ENCODE measurements at places on chromosomes 1 and 21.

GRCh38 chr21:43611598-43612369 is 47.5 kb downstream of the HSF2BP start:
- no peak for DNase-seq

DNA sequence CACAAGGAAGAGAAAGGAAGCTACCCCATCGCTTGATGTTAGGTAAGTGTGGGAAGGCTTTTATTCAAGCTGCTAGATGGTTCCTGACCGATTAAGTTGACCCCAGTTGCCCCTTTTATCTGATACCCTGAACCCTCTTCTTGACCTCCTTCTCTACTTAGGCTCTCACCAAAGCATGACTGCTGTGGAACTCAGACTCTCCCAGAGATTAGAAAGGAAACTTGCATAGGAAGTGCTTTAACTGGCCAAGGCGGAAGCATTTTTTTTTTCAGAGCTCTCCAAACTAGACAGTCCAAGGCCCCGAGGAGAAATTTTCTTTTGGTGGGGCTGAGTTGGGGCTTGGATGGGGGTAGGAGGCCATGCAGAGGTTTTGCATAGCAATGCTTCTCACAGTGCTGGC is 101.3 kb upstream of the USP24 start:
- no peak for DNase-seq

- DNase-seq, result peak; percentile 15
Observed at GRCh38 chr1:32215629-32216480, 6.3 kb downstream of the TMEM234 start.

DNA sequence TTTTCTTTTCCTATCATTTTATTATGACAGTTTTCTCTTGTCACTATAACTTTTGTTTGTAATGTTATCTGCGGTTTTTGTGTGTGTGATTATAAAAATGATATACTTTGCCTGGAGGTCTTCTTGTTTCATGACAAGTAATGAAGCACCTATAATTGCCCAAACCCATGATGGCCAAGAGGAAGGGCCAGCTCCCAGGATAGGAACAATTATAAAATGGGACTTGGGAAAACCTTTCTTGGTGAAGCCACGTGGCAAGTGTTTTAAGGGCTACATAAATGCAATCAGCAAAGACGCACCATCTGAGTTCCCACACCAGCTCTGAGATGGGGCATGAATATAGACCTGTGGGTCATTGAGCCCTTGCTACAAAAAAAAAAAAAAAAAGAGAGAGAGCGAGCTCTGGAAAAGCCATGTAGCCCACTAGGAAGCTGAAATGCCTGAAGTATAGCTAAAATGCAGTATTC is 462.6 kb upstream of the RUNX1 start:
- DNase-seq, result no peak

DNA sequence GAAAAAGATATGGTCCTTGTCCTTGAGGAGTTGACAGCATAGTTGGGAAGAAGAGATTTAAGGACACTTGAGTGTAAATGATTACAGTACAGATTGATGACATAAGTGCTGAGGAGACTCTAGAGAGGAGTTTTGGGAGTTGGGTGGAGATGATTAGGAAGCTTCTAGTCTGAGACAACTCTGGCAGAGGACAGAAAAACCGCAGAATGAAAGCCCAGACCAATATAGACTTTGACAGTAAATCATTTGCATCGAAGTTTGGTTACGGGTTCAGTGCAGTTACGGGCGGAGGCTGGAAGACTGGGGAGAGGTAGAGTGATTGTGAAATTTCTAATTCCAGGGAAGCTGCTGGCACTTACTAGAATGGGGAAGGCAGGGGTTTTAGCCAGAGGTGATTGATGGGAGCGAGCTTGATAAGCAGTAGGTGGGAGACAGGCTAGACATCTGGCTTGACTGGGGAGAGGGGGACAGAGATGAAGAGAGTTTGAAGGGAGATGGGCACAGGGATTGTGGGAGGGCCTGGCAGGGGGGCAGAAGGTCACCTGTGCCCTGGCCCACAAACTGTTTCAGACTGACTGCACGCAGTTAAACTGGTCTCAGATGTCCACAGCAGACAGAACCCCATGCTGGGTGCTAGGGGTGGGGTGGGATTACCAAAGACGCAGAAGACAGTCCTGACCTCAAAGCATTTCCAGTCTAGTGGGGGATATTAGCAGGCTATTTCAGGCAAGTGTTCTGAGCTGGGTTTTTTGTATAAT is 20.1 kb downstream of the SH2D2A start:
- DNase-seq, result no peak

DNA sequence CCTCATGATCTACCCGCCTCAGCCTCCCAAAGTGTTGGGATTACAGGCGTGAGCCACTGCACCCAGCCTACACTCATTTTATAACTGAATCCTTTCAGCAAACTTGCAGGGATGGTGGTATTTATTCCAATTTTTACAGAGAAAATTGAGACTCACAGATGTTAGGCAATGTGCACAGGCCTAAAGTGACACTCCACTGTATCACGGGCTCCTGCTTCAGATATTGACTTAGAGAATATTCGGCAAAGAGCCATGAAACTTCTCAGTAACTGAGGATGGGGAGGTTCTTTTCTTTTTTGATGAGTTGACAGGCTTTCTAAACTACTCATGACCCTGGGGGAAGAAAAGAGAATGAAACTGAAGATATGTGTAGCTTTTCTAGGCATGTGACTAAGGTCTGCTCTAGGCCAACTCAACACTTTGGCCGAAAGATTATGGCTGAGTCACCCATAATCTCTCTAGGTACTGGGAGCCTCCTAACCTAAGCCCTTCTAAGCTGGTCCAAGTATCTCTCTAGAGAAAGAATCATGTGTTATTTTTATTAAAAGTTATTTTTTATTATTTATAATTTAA is 19.9 kb upstream of the PTCH2 start:
- no peak for DNase-seq

DNA sequence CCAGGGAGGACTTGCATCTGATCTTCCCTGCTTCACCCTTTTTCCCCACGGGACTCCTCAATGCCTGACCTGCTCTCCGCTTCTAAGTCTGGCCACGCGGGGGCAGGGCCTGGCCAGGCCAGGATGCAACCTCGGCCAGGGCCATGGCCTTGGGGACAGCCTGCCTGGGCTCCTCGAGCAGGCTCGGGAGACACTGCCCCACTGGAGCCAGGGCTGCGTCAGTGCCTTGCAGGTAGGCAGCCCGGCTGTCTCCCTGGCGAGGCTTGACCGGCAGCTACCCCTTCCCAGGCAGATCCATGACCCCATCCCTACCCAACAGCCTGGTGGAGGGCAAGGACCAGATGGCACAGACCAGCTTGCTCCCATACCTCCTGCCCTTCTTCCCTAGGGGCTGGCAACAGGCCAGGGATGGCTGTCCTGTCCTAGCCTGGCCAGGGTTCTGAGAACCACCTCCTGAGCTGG is 2.7 kb upstream of the PRDM16 start:
- DNase-seq, result no peak

Measured in activated CD4-positive, CD25-positive, alpha-beta regulatory T cell (primary cell).